SJSA1 (cell line): ENCODE measurements at places on chromosomes 5 and 9. TPM values are rescaled to one million over a fixed set of nuclear protein-coding genes. Genes with fewer than 3 reads are reported as not detected.

TMEM174 gene
- total RNA-seq, result not detected in 2 replicates

CEL gene
- total RNA-seq, result 0.61 TPM in 1 of 2 replicates, not detected in the other

COX7C gene
- total RNA-seq, result 210 and 324 TPM in 2 replicates

CNTFR gene
- not detected in 2 replicates for total RNA-seq

HMCN2 gene
- 1.2 and 1.9 TPM in 2 replicates for total RNA-seq

GRXCR2 gene
- total RNA-seq, result 0.21 TPM in 1 of 2 replicates, not detected in the other

ACTBL2 gene
- not detected in 2 replicates for total RNA-seq

LPAR1 gene
- total RNA-seq, result 8.0 and 21.7 TPM in 2 replicates

GRCh38 chr5:39414426-39414825 lies 10.4 kb downstream of the DAB2 start:
- no peak for DNase-seq
- peaks cover 90% of the 10 kb centered on the region for H3K36me3 ChIP-seq
- H3K27me3 ChIP-seq, result no peaks in the 10 kb centered on the region
- H3K27ac ChIP-seq, result no peak overlapping the region
- no peak overlapping the region for H3K4me3 ChIP-seq

DNA sequence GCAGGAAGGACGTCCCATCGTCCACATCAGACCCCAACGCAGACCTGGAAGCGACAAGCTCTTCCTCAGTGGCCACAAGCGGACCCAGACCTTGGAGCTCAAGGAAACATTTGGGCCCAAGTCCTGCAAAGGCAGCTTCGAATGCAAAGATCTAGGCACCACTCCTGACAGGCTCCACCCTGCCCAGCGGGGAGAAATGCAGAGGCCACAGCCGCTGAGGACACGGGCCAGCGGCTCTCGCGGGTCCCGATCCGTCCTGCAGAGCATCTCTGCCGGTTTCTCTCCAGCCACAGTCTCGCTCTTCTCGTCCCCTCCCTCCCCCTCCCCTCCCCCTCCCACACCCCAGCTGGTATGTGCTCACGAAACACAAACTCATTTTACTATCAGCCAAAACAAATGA lies 4.9 kb downstream of the SOHLH1 start:
- H3K4me1 ChIP-seq, result no peaks in the 10 kb centered on the region; the same call in 1 of the 2 replicates
- H3K4me3 ChIP-seq, result no peak overlapping the region
- H3K36me3 ChIP-seq, result no peaks in the 10 kb centered on the region
- H3K27ac ChIP-seq, result no peak overlapping the region

DNA sequence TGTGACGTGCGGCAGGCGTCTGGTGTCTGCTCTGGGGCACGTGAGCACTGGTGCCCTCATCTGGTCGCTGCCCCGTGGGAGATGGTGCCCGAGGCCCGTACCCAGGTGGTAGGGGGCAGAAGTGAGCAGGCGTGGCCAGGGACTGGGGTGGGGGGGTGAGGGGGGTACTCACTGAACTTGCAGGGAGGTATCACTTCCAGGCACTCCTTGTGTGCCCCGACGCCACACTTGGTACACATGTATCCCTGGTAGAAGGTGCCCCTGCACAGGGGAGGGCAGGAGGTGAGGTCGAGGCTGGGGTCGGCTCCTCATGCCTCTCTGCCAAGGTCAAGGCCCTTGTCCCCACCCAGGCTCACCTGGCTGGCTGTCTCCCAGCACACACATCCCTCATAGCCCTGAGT lies 45.2 kb upstream of the SARDH start:
- no peak overlapping the region for H3K27ac ChIP-seq
- DNase-seq, result no peak
- H3K27me3 ChIP-seq, result no peaks in the 10 kb centered on the region
- no peak overlapping the region for H3K4me3 ChIP-seq
- no peaks in the 10 kb centered on the region for H3K4me1 ChIP-seq
- peaks cover 87% of the 10 kb centered on the region for H3K36me3 ChIP-seq

GRCh38 chr5:66136053-66136452 lies 8.0 kb upstream of the SREK1 start:
- no peaks in the 10 kb centered on the region for H3K27me3 ChIP-seq
- no peaks in the 10 kb centered on the region for H3K36me3 ChIP-seq
- DNase-seq, result no peak
- no peaks in the 10 kb centered on the region for H3K4me1 ChIP-seq
- H3K27ac ChIP-seq, result no peak overlapping the region

- no peak overlapping the region for H3K27ac ChIP-seq
- peaks cover 25% of the 10 kb centered on the region for H3K36me3 ChIP-seq
These were observed 295.7 kb downstream of the EDIL3 start for GRCh38 chr5:84088996-84089395.

DNA sequence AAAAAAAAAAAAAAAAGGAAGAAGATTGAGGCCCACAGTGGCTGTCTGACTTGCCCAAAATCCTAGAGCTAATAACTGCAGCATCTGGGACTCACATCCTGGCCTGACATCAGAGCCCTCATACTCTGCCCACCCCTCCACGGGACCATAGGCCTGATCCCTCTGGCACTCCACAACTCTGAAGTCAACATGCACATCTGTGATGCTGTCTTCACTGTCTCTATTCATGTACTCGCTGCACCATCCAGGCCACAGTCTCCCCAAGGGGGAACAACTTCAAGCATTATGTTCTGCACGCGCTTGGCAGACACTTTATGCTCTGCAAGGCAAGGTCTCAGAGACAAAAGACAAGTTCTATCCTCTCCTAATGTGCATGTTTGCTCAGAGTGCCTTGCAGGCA lies 158.2 kb downstream of the SPOCK1 start:
- H3K27me3 ChIP-seq, result no peaks in the 10 kb centered on the region; the same call in 1 of the 2 replicates
- H3K36me3 ChIP-seq, result no peaks in the 10 kb centered on the region
- no peak overlapping the region for H3K27ac ChIP-seq
- no peak overlapping the region for H3K4me3 ChIP-seq
- no peaks in the 10 kb centered on the region for H3K4me1 ChIP-seq

DNA sequence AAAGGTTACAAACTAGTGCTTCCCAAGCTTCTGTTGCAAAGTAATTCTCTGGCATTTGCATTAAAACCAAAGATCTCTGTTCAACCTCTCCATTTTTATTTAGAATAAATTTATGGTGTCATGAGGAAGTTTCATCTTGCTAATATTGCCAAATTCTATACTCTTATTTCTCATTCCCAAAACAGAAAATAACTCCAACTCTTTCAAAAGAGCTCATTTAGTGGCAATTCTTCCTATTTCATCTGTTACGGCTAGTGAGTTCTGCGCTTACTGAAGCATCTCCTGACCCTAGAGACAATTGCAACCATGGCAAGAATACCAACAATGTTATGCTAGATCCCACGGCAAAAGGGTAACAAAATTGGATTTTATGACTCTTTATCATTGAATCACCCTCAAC lies 97.0 kb downstream of the HINT1 start:
- no peaks in the 10 kb centered on the region for H3K4me1 ChIP-seq
- H3K4me3 ChIP-seq, result no peak overlapping the region
- H3K27me3 ChIP-seq, result no peaks in the 10 kb centered on the region
- no peak overlapping the region for H3K27ac ChIP-seq

DNA sequence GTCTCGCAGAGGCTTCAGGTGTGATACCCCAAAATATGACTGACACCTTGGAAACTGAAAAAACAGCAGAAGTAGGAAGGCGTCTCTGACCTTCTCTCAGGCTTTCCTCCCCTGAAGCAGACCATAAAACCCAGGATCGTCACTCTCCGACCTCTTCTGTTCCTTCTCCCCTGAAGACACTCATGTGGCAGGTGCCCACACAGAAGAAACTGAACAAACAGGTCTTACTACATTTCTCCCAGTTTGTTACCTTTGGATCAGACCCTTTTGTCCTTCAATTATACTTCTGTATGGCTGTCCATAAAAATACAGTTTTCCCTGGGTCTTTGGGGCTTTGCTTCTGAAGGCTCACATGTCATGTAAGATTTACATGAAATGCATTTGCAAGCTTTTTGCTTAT lies 10.3 kb upstream of the PRUNE2 start:
- H3K4me1 ChIP-seq, result peaks cover 5% of the 10 kb centered on the region
- no peaks in the 10 kb centered on the region for H3K27me3 ChIP-seq
- H3K27ac ChIP-seq, result no peak overlapping the region
- no peak overlapping the region for H3K4me3 ChIP-seq

DNA sequence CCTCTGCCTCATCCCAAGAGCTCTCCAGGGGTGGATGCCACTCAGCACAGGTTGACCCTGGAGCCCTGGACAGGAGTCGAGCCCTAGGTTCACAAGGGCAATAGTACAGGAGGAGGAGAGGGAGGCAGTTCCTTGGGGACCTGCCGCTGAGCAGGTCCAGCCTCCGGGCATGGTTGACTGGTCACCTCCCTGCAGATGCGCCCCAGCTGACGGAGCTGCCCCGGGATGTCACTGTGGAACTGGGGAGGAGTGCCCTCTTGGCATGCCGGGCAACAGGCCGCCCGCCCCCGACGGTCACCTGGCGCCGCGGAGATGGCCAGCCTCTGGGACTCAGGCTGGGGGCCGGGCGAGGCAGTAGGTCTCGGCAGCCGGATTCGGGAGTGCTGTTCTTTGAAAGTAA lies 53.7 kb downstream of the HMCN2 start:
- H3K27ac ChIP-seq, result no peak overlapping the region
- no peaks in the 10 kb centered on the region for H3K36me3 ChIP-seq
- no peak for DNase-seq
- H3K27me3 ChIP-seq, result no peaks in the 10 kb centered on the region; the same call in 1 of the 2 replicates
- H3K4me3 ChIP-seq, result no peak overlapping the region

- H3K36me3 ChIP-seq, result no peaks in the 10 kb centered on the region
- H3K4me1 ChIP-seq, result peaks cover 31% of the 10 kb centered on the region
- no peak overlapping the region for H3K4me3 ChIP-seq
- H3K27ac ChIP-seq, result peak overlapping the region; percentile 3; the same call in 1 of the 2 replicates
These were observed 100.4 kb downstream of the PDE4D start for GRCh38 chr5:59792983-59793585.

DNA sequence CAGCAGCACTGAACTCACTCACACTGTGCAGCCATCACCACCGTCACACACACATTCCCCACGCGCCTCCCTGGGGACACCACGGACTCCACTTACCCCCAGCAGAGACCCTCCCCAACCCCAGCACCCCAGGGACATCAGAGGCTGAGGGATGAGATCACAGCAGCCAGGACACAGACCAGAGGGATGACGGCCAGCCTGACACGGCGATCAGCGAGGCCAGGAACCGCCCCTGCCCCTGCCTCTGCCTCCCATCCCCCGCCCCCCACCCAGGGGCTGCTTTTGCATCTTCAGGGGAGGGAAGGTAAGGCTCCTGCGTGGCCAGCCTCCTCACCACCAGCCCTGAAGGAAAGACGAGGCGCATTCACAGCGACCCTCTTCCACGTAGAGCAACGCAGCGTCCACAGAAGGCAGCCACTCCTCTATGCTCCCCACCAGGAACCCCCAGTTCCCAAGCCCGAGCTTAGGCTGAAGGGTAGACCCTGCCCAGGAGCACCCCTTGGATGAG lies 104.5 kb downstream of the VAV2 start:
- H3K4me1 ChIP-seq, result peaks cover 2% of the 10 kb centered on the region
- H3K36me3 ChIP-seq, result peaks cover 16% of the 10 kb centered on the region
- H3K27ac ChIP-seq, result no peak overlapping the region
- H3K27me3 ChIP-seq, result no peaks in the 10 kb centered on the region

DNA sequence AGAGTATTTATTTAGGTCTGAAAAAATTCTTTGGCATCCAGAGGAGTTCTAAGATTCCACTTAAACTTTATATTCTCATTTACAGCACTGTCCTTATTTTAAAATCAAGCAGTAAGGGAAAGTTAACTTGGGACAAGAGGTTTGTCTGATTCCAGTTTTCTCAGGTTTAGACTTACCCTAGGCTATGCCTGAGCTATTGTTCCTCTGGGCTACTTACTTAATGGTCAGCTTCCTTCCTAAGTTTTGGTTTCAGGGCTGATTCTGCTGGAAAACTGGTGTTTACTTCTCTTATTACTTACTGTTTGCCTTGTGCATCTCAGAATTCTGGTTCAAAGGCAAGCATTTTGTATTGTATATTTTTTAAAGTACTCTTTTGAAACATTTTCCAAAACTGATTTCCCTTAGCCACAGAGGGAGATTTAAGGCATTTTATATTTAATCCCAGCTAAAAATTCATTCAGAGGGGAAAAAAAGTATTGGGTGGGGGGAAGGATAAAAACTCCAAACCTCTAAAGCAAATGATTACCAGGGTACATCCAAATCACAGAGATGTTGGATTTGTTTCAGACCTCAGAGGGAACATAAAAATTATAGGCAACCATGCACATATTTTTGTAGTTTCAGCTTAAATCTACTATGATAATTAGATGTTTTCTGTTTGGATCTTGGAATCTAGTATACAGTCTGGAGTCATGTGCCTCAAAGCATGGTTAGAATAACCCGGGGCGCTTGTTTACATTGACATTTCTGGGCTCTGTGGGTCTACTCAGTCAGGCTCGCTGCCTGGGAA lies 290.0 kb downstream of the ARHGAP26 start:
- peaks cover 84% of the 10 kb centered on the region for H3K4me1 ChIP-seq
- no peak for DNase-seq
- H3K27me3 ChIP-seq, result no peaks in the 10 kb centered on the region
- H3K4me3 ChIP-seq, result no peak overlapping the region
- H3K36me3 ChIP-seq, result peaks cover 8% of the 10 kb centered on the region
